ENCODE measurements at places on chromosomes 12 and 14.

- no peak for DNase-seq
Observed at GRCh38 chr12:121649819-121650353, 19.6 kb downstream of the MORN3 start.

DNA sequence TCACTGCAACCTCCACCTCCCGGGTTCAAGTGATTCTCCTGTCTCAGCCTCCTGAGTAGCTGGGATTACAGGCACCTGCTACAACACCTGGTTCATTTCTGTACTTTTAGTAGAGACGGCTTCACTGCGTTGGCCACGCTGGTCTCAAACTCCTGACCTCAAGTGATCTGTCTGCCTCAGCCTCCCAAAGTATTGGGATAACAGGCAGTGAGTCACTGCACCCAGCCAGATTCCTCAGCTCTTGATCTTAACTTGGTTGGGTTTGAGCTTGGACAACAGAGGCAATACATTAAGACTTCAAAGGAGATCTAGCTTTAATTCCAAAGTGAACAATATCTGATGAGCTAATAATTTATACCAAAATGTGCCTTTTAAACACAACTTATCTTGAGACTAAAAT, 5.6 kb downstream of the DAZAP2 start:
- no peak for DNase-seq

DNA sequence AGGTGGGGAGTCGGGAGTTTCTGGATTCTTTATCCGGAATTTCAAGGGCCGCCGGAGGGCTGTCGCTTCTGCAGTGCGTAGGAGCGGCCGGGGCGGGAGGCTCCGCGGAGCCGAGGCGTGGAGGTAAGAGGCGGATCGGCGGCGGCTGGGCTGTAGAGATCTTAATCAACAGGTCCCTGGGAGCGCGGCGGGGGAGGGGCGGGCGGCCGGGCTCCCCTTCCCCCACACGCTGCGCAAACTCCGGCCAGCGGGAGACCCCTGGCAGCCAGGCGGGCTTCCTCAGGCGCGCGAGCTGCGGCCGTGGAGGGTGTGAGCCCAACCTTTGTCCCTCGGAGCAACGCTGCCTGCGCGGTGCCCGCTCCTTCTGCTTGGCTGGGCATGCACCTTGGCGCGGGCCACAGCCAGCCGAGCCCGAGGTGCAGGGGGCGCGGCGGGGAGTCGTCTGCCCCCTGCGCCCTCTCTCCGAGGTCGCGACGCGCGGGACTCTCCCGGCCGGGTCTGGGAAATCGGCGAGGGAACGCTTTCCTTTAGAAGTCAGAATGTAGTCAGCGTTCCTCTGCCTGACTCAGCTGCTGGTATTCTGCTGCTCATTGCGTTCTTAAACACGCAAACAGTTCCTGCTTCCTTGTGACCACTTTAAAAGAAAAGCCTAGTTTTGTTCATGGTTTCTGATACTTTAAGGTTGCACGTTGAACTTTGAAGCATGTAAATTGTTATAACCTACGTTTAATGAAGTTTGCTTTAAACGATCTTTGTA, at the start of gene PALS1:
TSS of gene PALS1 (plus strand) at position 25 of the 757 bp plus-strand sequence. CDS start 37,736 bp downstream, outside the sequence.
- no peak for DNase-seq

DNA sequence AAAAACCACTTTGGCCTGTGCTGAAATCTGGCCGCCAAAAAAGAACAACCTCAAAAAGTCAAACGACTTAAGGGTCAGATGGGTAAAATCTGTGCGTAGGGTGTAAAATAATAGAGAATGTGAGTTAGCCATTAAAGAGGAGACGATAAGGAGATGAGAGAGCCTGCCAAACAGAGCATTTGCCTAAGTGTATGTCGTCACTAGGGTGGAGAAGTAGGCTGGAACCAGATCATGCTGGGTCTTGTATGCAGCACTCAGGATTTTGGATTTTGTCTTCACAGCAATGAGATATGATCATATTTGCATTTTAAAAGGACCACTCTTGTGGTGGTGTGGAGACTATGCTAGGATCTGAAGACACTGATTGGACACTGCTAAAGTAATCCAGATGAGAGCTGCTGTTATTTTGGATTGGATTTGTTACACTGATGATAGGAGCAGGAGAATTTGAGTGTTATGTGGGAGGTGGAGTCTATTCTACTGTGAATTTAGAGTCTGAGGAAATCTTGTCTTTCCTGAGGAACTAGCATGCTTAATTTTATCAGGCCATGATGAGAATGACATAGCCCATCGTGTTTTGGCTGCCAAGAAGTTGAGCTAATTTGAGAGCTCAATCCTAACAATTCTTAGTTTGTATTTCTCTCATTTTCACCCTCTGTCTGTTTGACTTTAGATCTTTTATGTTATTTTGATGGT, 24.8 kb upstream of the DBX2 start:
- DNase-seq = no peak

GRCh38 chr12:125029761-125030358, 35.4 kb upstream of the AACS start:
- DNase-seq = no peak

DNA sequence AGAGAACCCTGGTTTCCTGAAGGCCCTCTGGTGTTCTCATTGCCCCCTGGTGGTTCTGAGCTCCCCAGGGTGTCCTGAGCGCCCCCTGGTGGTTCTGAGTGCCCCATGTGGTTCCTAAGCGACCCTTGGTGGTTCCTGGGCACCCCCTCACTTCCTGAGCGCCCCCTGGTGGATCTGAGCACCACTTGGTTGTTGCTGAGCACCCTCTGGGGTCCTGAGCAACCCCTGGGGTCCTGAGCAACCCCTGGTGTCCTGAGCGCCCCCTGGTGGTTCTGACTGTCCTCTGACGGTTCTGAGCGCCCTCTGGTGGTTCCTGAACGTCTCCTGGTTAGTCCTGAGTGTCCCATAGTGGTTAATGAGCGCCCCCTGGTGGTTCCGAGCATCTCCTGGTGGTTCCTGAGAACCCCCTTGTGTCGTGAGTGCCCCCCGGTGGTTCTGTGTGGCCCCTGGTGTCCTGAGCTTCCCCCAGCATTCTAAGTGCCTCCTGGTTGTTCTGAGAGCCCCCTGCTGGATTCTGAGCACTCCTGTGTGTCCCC, 568.3 kb downstream of the TMEM121 start:
- DNase-seq = no peak

GRCh38 chr14:55556929-55557623, 22.9 kb upstream of the KTN1 start:
- DNase-seq = peak; percentile 68

DNA sequence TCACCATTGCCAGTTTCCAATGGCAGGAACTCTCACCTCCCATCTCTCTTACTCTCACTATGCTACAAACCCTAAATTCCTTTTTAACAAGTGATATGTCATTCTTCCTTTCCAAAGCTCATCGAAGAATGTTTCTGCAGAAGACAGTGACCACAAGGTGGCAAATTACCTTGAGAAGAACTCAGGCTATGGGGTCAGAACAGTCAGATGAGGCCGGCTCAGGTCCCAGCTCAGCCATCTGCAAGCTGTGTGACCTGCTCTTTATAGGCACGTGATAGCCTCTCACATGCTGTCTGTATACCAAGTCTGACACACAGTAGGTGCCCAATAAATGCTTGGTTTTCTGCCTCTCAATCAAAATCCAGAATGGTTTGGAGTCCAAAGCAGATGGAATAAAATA, 80.7 kb downstream of the FOXN3 start:
- DNase-seq = no peak

DNA sequence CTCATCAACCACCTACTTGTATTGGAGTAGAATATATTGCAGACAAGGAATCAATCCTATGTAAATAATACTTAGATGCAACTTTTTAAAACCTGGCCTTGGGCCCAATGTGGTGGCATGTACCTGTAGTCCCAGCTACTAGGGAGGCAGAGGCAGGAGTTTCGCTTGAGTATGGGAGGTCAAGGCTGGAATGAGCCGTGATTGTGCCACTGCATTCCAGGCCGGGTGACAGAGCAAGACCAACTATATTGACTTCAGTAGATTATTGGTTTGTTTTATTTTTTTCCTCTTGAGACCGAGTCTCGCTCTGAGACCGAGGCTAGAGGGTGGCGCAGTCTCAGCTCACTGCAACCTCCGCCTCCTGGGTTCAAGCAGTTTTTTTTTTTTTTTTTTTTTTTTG, 3.6 kb downstream of the LARP4 start:
- DNase-seq = no peak

- no peak for DNase-seq
Observed at GRCh38 chr14:24136684-24137528, 912 bp downstream of the PSME1 start.

GRCh38 chr14:104712881-104713734, 10.9 kb upstream of the ADSS1 start:
- no peak for DNase-seq

DNA sequence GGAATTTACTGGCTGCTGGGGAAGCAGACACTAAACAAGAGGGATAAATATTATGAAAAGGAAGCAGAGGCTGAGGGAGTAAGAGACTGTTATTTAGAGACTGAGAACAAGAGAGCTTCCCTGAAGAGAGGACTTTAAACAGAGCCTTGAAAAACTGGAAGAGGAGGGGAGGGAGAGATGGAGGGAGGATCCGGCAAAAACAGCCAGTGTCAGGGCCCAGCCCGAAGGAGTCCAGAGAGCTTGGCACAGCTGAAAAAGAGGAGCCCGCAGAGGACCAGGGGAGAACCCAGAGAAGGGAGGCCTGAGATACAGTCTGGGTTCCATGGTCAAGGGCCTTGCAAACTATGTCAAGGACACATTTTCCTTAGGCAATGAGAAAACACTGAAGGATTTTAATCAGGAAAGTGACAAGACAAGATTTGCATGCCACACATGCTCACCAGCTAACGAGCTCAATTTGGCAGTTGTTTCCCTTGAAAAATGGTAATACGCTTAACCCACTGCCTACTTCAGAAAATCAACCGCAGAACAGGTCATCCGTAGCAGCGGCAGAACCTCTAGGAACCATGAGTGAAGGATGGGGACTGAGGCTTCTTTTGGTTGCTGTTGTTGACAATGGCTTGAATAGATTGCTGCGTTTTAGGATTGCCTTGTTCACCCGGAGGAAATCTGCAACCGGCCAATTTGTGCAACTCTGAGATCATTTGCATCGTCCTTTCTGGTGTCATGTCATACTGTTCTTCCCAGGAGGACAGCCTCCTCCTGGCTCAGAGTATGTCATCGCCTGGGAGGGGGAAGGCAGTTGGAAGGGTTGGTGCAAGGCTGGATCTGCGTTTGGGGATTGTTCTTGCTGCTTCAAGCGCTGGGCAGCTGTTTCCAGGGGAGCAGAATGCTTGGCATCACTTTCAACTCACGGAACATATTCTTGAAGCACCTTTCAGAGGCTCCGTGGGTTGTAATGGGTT, 108.2 kb downstream of the PRMT8 start:
- DNase-seq = no peak

DNA sequence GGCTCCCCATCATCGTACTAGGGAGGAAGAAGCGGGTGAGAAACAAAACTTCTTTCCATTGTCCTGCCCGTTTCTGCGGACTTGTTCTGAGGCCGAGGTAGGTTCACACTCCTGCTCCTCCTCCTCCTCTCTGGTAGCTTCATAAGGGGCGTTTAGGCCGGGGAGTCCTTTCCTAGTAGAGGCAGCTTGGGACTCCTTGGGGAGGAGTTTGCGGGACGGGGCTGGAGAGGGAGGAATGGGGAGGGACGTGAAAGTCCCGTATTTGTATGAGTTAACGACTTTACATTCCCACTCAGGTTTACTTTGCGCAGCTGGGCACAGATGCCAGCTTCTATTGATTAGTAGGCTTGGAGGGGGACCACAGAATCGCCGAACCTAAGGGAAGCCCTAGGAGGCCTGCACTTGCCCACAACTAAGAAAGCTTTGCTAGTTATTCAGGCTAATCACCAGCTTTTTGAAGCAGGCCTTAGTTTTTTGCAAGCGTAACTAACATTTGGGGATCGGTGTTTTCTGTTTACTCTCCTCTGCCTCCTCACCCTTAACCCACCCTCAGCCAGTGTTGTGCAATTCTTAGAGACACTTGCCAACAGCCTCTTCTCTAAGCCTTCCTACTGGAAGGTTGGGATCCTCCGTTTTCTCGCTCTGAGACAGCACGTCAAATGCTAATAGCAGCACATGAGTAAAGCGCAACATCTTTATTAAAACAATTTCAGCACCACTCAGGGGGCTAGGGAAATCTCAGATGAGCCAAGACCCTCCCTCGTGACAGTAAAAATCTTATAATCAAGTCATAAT, 499 bp downstream of the RNASE4 start:
- DNase-seq = no peak

DNA sequence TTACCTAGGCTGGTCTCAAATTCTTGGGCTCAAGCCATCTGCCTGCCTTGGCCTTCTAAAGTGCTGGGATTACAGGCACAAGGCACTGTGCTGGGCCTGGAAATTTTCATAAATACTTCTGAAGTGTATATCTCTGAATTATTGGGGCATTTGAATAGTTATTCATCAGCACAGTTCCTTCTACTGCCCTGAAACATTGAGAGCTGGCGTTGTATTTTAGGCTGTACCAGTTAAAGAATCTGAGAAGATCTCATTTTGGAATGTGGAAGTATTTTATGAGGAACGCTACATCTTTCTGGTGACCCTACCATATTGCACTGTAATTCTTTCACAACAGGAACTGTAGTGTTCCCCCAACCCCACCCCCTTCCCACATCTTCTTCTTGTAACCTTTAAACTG, 349.0 kb upstream of the RGS6 start:
- DNase-seq = no peak

- no peak for DNase-seq
Observed at GRCh38 chr12:9731797-9732196, 1.1 kb downstream of the CLECL1 start.

DNA sequence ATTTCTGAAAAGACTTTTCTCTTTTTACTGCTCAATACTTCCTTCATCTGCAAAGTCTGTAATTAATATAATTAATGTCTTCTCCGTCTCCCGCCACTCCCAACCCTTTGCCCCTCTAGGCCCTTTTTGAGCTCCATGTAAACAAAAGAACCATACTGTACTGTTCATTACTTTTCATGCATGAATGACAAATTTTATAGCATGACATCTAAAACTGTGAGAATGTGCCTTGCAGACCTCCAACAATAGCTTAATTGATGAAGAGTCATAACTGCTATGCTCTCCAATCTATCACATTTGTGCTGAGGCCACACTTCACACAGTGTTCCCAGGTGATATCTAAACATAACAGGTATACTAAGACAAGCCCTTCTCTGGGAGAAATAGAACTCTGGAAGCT, 1122.7 kb upstream of the ATXN7L3B start:
- no peak for DNase-seq

DNA sequence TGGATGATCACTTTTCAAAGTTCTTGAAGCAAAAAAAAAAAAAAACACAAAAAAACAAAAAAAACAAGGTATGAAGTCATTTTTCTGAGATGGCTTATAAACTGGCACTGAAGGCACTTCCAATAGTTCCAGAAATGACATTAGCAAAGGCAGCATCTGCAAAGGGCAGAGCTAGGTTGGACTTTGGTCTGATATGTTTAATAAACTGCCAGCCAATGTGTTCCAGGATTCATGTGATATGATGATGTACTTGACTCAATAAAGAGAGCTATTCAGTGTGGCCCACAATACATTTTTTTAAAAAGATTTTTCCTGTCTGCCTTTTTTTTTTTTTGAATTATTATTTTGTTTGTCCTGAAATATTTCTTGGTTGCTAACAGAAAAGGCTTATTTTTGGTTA, 79.6 kb downstream of the VRK1 start:
- no peak for DNase-seq

All from right forelimb (tissue), 1 donor.